ENCODE measurements at places on chromosomes 12 and 14. TPM values are rescaled to one million over a fixed set of nuclear protein-coding genes. Genes with fewer than 3 reads are reported as not detected.

IGF1 gene
- 6.5 TPM for polyA plus RNA-seq

- DNase-seq: no peak
Observed at GRCh38 chr14:36757734-36758601, 96.3 kb downstream of the PAX9 start.

DNA sequence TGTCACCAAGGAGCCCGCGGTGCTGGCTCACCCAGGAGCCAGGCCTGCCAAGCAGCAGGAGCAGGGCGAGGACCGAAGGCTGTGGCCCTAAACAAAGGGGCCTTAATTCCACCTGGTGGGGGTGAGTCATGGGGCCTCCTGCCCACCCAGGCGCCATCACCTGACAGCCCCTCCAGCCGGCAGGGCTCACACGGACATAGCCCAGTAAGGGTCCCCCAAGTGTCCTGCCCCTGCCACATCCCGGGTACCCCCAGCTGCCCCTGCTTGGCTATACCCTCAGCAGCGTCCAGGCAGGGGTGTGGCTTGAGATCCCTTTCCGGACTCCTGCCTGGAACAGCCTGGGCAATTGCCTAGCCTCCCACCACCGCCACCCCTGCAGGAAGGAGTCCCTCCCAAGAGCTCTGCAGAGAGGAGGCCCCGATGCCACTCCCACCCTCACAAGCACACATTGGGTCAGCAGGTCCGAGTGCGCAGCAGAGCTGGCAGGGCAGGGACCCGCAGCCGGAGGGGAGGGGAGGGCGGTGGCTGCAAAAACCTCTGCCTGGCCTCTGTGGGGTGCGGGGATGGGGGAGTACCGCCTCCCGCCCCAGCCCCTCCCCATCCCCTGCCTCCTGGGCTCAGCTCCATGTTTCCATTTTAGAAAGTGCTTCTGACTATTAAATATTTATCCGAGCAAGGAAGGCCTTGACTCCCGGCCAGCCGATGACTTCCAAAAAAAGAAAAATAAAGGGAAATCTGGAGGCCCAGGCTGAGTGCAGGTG lies 4.6 kb downstream of the AHNAK2 start:
- DNase-seq: peak; percentile 81

TPCN1 gene
- 43.1 TPM for polyA plus RNA-seq

DLGAP5 gene
- polyA plus RNA-seq: 0.02 TPM

ART4 gene
- polyA plus RNA-seq: 6.8 TPM

DNA sequence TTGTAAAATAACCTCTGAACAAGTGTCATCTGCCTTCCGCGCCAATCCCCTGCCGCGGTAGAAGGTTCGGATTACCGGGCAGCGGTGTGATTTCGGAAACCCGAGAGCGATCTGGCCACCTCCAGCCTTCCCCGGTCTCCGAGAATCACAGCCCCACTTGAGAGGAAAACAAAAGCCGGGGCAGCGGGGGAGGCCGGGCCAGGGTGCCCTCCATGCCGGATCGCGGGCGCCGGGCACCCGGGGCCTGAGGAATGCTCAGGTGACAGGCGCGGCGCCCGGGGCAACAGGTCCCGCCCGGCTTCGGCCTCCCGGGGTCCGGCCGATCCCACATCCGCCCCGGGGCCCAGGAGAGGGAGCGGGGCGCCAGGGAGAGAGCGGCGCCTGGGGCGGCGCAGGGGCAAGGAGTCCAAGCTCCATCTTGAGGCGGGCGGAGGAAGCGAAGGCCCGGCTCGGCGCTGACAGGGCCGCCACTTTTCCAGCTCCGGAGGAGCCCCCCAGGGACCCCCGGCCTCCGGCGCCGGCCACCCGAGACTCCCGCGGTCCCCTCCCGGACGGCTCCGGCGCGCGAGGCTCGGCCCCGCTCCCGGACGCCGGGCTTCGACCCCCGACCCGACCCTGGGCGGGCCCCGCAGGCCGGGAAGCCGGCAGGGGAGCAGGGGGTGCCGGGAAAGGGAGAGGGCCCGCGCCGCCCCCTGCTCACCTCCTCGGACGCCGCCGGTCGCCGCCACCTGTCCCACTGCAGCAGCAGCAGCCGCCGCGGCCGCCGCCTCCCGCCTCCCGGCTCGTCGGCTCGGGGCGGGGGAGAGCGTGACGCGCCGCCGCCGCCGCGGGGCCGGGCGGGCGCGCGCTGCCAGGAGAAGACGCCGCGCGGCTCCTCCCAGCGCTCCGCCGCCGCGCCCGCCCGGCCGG lies at the start of gene CLIP1:
Gene CLIP1, minus strand, starts transcription at position 849 of the 909 bp plus-strand sequence. CDS start 42,217 bp downstream, outside the sequence.
- DNase-seq: peak; percentile 75

- DNase-seq: no peak
Observed at GRCh38 chr14:99190696-99191394, 81.2 kb downstream of the BCL11B start.

GZMB gene
- 0.95 TPM for polyA plus RNA-seq

DNA sequence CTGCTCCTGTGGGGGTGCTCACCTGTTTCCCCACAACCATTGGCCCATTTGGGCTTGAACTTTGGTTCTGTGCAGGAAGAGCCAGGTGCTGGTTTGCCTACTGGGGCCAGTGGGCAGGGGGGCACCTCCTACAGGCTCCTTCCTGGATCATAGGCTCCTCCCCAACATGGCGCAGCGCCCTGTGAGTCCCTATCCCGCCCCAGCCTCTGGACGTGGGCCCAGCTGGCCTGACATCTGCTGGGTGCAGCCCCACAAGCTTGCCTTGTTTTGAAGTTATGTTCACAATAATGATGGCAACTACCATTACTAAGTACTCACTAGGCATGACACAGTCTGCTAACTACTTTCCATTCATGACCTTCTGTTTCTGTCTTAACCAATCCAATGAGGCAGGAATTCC lies 147.8 kb downstream of the RBM19 start:
- no peak for DNase-seq

DNA sequence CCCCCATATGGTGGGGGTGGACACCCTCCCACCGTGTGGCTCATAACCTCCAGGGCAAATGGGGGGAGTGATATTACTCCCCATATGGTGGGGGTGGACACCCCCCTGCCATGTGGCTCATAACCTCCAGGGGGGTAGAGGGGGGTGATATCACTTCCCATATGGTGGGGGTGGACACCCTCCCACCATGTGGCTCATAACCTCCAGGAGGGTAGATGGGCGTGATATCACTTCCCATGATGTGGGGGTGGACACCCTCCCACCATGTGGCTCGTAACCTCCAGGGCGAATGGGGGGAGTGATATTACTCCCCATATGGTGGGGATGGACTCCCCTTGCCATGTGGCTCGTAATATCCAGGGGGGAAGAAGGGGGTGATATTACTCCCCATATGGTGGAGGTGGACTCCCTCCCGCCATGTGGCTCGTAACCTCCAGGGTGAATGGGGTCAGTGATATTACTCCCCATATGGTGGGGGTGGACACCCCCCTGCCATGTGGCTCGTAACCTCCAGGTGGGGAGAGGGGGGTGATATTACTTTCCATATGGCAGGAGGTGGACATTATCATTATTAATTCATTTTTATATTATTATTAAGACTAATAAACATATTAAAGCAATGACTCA lies 51.2 kb upstream of the OXA1L start:
- DNase-seq: no peak

- DNase-seq: no peak
Observed at GRCh38 chr14:52692248-52692962, 3.0 kb downstream of the ERO1A start.

KLRC4 gene
- polyA plus RNA-seq: not detected

TROAP gene
- 0.25 TPM for polyA plus RNA-seq

GRCh38 chr12:106081606-106082005 lies 57.1 kb downstream of the NUAK1 start:
- DNase-seq: no peak

KRT4 gene
- polyA plus RNA-seq: 0.20 TPM

DNA sequence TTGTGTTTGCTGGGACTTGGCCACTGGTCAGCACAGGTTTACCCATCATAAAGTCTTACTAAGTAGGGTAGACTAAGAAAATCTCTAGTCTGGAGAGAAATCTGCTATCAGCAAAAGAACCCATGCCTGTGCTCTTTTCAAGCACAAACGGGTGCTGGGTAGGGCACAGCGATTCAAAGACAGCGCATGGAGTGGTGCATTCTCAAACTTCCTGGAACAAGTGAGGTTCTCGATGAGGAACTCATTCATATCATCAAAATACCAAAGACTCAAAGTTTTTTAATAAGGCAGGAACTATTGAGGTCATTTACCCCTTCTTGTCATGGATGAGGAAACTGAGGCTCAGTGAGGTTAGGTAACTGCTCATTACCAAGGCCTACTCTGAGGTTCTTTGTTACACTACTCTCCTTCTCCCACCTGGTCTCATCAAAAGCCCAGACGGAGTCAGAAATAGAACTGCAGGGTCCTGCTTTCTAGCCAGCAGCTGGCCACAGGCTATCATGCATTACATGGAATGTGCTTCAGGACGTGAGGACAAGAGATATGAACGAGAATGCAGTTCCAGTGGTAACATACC lies 390.3 kb downstream of the ZFP36L1 start:
- DNase-seq: no peak

- DNase-seq: peak; percentile 58
Observed at GRCh38 chr12:49295082-49295936, at the start of gene PRPH. PRPH (plus strand) TSS chr12:49295147; CDS start chr12:49295201, 54 bp downstream.

DNA sequence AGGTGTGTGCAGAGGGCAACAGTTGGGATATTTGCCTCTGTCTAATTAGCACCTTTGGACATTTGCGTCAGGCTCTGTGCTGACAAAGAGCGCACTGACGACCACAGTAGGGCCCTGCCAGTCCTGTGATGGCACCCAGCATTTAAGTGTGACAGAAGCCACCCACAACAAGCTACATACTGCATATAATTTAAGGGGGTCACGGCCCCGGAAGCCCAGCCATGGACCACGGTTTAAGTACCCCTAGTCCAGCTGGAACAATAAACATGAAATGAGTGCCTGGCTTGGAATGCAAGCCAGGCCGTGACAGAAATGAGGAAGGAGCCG lies 16.8 kb upstream of the DYNC1H1 start:
- DNase-seq: no peak

DNA sequence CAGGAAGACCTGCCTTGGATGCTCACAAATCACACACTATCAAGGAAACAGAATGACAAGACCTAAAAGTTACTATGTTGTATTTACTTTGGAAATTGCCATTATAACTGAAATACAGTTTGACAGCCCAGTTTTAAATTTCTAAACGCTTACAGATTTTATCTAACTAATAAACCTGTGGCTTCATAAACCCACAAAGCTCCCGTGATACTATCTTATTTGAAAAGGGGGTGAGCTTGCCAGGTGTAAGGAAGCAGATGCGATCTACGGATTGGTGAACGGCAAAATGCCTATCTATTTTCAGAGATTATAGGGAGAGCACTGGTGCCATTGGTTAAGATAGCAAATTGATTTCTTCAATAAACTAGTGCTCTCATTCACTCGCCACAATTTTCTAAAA lies 485.5 kb downstream of the BCAT1 start:
- DNase-seq: no peak

- no peak for DNase-seq
Observed at GRCh38 chr12:91380631-91381030, 198.0 kb upstream of the DCN start.
